ENCODE measurements at places on chromosomes 4 and X.

GRCh38 chr4:182809417-182810102 lies 107.6 kb downstream of the DCTD start:
- DNase-seq: no peak

DNA sequence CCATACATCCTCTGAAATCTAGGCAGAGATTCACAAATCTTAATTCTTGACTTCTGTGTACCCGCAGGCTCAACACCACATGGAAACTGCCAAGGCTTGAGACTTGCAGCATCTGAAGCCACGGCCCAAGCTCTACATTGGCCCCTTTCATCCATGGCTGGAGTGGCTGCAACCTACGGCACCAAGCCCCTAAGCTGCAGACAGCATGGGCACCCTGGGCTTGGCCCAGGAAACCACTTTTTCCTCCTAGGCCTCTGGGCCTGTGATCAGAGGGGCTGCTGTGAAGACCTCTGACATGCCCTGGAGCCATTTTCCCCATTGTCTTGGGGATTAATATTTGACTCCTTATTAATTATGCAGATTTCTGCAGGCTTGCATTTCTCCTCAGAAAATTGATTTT lies 457.9 kb downstream of the GRIA2 start:
- no peak for DNase-seq

DNA sequence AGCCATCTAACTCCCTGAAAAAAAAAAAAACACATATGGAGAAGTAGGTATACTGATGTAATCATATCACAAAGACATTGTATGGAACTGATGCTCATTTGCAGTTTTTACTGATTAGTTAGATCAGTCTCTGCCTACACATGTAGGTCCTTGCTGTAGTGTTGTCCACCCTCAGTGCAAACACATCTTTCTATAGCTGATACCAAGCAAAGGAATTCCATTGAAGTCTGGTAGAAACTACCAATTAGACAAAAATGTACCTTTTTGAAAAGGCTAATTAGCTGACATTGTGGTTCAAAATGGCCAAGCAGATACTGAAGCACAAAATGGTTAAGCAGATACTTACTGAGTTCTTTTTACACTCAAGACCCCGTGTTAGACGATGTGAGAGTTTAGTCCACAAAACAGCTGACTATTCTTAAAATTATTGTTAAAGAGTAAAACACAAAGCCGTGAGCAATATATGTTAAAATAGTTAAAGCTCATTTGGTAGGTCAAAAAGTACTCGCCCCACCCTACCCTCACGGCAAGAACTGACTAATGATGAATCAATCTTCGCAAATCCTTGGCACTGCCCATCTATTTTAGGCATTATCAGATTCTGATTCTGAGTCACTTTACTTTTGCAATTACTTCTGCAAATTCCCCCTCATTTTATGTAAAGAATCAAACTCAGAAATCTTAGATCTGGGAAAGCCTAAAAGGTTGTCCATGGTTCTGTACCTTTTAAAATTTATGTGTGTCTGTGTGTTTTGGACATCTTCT lies 40.4 kb downstream of the COL4A6 start:
- no peak for DNase-seq

GRCh38 chr4:140233791-140234696 lies 80.1 kb upstream of the MAML3 start:
- no peak for DNase-seq

DNA sequence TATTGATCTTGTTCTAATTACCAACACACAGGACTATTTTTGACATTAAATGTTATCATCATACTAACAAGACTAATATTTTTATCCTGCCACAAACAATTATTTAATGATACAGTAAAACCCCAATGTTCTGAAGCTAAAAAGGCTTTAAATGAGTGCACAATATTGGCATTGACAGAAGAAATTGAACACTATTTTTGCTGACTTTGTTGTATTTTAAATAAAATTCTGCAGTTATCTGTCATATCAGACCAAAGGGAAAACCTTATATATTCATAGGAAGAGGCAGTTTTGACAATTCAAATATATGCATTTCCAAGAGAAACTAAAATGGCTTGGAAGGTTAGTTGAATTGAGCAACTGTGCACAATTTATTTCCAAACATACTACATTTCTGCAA lies 397.8 kb upstream of the GALNT7 start:
- no peak for DNase-seq

- DNase-seq: no peak
Observed at GRCh38 chr4:100938698-100939097, 408.6 kb downstream of the PPP3CA start.

DNA sequence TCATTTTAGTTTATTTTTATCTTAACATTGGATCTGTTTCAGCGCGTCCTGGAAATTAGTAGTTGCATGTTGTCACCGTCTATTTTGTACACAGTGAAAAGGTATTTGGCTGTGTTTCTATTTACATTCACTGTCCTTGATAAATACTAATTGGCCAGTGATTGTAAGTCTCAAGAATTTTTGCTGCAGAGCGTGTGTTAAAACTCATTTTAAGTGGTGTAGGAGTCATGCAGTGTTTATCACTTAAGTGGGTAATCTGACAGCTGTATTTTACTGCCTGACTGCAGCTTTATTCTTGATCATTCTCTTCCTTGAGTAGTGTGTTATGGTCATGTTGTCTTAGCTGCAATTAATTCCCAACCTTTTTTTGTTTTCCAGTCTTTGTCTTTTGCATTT lies 9.8 kb downstream of the GUCY1A1 start:
- no peak for DNase-seq

DNA sequence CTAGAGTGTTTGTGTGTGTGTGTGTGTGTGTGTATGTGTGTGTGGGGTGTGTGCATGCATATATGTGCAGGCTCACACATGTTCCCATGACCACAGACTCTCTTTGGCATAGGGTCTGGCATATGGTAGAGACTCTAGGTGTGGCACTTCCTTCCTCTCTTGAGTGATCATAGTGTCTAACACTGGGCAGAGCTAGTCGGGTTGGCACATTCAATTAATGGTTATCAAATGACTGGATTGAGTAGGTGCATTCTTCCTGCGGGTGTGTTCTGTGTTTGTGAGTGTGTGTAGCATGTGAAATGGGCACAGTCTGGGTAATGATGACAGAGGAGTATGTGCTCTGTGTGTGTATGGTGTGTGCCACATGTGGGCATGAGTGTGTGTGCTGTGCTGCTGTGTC lies 106.5 kb downstream of the EFNB1 start:
- DNase-seq: no peak

- DNase-seq: no peak
Observed at GRCh38 chr4:110087070-110087708, 111.2 kb downstream of the ELOVL6 start.

- DNase-seq: peak; percentile 51
Observed at GRCh38 chr4:139229534-139230039, 50.4 kb downstream of the MGARP start.

- no peak for DNase-seq
Observed at GRCh38 chrX:70089604-70090297, 27.5 kb downstream of the OTUD6A start.

GRCh38 chrX:57918750-57919436 lies 8.6 kb upstream of the ZXDA start:
- DNase-seq: no peak

- no peak for DNase-seq
Observed at GRCh38 chr4:156643826-156644225, 327.8 kb downstream of the PDGFC start.

DNA sequence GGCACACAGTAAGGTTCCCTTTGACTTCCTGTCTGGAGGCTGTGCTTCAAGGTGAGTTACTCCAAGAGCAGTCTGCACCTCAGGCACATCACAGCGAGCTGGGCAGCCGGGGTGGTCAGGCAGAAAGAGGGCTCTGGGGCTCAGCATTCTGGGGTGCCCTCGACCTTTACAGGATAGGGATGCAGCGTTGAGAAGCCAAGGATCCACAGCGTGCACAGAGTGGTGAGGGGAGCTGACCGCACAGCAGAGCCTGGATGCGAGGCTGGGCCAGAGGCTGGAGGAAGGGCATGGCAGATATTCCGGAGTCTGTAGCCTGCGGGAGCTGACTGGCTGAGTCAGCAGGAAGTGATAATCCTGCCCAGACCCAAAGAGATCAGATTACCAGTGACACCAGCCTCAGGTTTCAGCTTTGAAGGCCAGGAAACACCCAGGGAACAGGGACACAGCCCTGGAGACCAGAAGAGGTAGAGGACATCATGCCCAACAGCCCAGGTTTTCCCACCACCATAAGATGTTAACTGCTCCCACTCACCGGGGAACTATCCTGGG lies 38.4 kb upstream of the PDLIM3 start:
- DNase-seq: no peak

DNA sequence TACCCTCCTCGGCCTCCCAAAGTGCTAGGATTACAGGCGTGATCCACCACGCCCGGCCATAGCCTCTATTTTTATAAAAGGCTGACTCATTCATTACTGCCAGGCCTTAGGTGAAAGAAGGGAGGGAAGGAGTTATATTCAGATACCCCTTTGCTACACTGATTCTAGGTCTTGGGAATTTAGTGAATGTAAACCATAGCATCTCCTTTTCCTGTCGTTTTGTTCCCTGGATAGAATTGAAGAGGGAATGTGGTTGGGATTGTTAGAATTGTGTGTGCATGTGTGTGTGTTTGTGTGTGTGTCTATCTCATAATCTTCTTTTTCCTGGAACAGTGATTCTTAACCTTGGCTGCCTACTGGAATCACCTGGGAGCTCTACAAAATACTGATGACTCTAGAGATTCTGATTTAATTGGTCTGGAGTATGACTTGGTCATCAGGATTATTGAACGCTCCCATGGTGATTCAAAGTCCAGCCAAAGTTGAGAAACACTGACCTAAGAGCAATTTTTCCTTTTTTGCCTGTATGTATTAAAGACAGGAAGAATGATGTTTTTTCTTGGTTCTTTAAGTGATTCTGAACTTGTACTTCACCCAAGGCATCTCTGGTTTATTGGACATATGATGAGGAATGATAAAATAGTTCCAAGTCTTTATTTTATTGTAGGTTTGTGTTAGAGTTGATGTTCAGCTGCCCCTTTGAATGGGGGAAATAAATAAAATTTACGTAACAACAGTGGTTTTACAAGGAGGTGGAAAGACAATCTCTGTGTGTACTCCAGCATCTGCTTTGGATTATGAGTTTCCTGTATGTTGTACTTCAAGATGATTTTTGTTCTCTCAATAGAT lies 37.0 kb downstream of the NAP1L5 start:
- DNase-seq: no peak

GRCh38 chrX:68723491-68724155 lies 76.2 kb downstream of the STARD8 start:
- no peak for DNase-seq

DNA sequence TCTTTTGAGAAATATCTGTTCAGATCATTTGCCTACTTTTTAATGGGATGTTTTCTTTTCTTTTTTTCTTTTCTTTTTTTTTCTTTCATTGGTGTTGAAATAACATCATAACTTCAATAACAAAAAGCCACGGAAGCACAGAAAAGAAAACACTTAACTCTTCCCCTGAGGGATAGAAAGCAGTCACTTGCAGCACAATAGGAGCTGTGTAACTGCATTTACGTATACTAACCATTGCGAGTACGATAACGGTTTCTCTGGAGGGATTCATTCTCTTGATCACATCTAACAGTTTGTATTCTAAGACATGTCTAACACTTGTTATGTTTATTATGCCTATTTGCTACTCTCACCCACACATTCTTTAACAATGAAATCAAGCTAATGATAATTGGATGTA lies 27.3 kb downstream of the C4orf46 start:
- DNase-seq: no peak

Data from CD4-positive, alpha-beta memory T cell (primary cell).